ENCODE measurements at places on chromosomes 3 and 15.

GRCh38 chr3:115885621-115886020 is 262.3 kb downstream of the GAP43 start:
- no peak for DNase-seq

DNA sequence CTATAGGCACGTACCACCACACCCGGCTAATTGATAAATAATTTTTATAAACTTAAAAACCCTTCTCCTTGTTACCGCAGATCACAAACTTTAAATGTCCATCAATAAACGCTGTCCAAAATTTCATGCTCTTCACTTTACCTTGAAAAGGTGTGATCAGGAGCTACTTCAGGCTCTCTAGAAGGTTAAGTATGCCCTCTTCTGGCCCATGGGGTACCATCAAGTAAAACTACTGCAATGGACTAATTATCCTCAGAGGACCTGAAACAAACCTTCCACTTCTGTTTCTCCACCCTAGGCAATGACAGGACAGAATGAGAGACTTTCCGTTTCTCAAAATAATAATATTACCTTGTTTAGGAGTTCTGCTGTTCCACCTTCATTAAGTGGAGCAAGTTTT is 9.2 kb downstream of the LZTFL1 start:
- no peak for DNase-seq

- DNase-seq: no peak
Measured at GRCh38 chr3:139670196-139670595, 7.6 kb downstream of the NMNAT3 start.

- no peak for DNase-seq
Measured at GRCh38 chr15:68518046-68518445, 60.7 kb upstream of the CORO2B start.

DNA sequence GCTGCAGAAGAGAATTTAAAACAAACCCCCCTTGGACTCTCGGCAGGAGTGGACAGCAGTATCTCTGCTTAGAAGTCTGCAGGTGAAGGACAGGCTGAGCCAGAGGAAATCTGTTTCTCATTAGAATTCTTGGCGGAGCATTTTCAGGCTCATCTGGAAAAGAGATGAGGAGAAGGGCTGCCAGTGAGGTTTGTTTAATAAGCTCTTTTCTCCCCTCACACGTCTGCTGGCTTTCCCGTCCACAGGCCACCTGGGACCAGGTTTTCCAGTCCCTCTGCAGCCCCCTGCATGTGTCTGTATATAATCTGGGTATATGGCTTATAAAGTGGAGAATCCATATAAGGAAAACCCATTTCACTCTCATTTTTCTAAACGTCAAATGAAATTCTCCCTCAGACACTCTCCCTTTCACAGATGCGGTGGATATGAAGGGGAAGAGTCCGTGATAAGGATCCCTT is 155.4 kb upstream of the TPM1 start:
- DNase-seq: no peak

DNA sequence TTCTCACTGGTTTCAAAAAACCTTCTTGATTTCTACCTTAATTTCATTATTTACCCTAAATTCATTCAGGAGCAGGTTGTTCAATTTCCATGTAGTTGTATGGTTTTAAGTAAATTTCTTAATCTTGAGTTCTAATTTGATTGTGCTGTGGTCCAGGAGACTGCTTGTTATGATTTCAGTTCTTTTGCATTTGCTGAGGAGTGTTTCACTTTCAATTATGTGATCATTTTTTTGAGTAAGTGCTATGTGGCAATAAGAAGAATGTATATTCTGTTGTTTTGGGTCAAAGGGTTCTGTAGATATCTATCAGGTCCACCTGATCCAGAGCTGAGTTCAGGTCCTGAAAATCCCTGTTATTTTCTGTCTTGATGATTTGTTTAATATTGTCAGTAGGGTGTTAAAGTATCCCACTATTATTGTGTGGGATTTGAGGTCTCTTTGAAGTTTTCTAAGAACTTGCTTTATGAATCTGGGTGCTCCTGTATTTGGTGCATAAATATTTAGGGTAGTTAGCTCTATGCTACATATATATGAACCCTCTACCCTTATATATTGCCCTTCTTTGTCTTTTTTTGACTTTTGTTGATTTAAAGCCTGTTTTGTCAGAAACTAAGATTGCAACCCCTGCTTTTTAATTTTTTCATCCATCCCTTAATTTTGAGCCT is 158.4 kb upstream of the TPRG1 start:
- DNase-seq: no peak

GRCh38 chr3:177789500-177789899 is 592.2 kb upstream of the TBL1XR1 start:
- no peak for DNase-seq

- DNase-seq: no peak
Measured at GRCh38 chr3:123663977-123664376, 79.1 kb upstream of the HACD2 start.

DNA sequence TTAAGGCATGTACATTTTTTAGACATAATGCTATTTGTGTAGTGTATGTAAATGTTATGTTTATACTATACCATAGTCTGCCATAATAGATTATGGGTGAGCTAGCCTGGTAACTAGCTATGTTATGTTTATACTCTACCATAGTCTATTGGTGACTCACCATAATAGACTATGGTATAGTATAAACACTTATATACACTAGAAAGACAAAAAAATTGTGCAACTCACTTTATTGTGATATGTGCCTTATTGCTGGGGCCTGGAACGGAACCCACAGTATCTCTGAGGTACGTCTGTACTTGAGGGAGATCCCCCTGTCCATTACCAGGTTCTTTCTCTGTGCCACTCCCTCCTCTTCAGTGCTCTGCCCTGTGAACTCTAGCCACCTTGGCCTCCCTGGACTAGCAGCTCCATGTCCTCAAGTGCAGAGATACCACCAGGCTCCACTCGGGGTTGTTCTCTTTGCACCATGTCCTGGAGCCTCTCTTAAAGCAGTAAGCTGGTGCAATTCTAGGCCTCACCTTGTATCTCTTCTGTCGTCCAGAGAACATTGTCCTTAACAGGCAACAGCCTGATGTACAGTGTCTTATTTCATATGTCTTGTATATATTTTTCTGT is 60.8 kb upstream of the PXYLP1 start:
- no peak for DNase-seq

DNA sequence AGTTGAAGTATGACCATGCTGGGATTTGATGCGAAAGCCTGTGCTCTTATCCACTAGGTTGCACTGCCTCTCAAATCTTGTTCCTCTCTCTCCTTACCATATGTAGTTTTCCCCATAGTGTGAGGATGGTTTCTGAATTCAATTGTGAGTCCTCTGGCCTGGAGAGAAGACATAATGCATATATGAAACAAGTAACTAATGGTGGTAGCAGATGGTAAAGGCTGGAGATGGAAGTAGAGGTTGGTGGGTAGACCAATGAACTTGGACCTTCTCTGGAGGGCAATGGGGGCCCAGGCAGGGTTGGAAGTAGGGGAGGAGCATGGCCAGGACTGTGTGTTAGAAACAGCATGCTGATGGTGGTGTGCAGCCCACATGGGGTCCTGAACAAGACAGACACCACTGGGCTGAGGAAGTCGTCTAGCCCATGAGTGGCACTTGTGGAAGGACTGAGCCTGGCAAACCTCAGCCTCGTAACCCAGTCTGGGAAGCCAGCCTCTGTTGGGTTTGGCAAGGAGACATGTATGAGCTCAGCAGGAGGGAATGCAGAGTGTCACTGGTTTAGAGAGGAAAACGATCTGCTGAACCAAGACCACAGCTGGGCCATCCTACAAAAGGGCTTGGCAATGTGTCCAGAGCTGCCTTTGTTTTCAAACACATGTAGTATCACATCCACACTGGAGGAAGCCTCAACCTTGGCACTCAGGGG is 18.5 kb upstream of the LMCD1 start:
- no peak for DNase-seq

DNA sequence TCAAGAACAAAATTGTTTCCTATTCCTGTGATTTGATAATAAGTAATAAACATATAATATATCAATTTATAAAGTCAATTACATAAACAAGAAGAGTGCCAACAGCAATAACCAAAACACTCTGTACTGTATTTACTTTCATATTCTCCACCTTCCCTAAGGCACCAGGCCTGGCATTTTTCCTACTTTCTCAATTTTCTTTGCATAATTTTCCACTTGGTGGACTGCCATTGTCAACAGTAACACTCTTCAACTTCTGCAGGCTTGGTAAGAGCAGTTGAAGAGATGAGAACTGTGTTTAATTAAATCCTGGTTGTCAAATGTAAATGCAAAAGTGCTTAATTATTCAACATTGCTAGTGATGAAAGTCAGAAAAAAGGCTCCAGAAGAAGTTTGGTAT is 229.8 kb upstream of the PLSCR5 start:
- no peak for DNase-seq

DNA sequence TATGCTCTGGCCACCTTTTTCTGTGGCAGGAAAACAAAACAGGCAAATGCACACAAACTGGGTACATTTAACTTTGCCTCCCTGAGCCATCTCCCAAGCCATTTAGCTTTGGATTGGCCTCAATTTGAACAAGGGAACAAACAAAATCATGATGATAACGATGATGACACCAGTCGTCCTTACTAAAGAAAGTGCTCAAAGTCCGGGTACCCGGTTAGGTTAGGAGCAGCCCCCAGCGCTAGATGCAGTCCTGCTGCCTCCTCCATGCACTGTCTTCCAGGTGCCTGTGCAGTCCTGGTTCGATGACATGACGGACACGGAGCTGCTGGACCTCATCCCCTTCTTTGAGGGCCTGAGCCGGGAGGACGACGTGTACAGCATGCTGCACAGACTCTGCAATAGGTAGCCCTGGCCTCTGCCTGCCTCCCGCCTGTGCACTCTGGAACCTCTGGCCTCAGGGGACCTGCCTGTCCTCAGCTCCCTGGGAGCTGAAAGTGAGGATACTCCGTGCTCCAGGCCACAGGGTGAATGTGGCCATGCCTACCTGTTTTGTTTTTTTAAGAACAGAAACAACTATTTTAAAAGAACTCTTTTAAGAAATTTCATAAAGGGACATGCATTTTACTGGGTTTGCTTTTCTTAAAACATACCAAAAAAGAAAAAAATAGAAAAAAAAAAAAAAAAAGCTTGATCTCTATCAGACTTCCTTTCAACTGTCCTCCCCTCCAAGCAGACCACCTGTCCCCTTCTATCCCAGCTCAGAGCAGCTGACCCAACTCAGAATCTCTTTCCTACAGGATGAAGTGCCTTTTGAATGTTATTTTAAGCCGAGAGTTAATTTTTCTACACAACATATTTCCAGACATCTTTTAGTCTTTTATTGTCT is 9.9 kb upstream of the VILL start:
- no peak for DNase-seq

- no peak for DNase-seq
Measured at GRCh38 chr3:121567649-121568048, at the start of gene ARGFX. Gene ARGFX (plus strand): TSS chr3:121567949. CDS start chr3:121570714, 2,765 bp downstream.

DNA sequence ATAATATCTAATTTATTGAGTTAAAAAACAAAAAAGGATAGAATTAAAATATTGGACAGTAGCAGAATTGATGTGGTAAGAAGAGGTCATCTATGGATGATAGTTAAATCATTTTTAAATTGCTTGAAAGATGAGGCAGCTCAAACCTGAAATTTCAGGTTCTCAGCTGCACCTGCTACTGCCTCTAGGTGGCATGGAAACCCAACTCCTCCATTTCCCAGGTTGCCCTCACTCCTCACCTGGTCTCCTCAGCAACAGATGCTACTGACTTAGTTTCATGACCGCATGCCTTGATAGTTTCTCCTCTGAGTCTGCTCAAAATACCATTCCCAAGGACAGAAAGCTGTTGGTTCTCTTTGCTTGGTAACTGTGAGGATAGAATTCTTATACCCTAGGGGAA is 148.1 kb downstream of the ABHD5 start:
- DNase-seq: no peak

DNA sequence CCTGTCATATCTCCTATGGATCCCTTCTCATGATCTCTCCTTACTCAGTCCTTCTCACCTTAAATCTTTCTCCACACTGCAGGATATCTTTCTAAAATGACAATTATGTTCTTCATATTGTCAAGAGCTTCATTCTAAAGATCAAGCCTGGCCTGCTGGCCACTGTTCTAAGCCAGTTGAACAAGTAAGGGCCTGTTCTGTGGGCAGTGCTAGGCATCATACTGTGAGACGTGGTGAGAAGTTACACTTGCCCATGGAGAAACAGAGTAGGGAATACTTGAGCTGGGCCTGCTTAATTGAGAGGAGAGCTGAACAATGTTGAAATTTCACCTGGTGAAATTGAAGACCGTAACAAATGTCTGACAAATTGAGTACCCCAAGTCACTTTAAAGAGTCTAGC is 184.1 kb upstream of the RASGRP1 start:
- DNase-seq: no peak

DNA sequence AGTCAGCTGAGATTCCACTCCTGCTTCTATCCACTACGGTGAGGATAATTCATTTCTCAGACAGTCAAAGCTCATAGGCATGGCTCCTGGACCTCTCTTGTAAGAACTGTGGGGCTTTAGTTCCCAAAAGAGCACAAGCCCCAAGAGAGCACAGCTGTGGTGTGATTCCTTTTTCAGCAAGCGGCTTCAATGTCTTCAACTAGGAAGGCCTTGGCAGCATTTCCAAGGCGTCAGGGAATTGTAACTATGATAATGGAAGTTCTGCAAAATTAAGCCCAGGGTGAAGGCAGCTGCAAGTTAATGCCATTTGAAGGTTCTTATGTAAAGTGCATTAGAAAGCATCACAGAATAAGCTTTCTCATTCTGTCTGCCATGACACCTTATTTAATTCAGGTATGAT is 657.1 kb downstream of the GRM7 start:
- no peak for DNase-seq

- no peak for DNase-seq
Measured at GRCh38 chr3:31495971-31496665, 36.6 kb upstream of the STT3B start.

DNA sequence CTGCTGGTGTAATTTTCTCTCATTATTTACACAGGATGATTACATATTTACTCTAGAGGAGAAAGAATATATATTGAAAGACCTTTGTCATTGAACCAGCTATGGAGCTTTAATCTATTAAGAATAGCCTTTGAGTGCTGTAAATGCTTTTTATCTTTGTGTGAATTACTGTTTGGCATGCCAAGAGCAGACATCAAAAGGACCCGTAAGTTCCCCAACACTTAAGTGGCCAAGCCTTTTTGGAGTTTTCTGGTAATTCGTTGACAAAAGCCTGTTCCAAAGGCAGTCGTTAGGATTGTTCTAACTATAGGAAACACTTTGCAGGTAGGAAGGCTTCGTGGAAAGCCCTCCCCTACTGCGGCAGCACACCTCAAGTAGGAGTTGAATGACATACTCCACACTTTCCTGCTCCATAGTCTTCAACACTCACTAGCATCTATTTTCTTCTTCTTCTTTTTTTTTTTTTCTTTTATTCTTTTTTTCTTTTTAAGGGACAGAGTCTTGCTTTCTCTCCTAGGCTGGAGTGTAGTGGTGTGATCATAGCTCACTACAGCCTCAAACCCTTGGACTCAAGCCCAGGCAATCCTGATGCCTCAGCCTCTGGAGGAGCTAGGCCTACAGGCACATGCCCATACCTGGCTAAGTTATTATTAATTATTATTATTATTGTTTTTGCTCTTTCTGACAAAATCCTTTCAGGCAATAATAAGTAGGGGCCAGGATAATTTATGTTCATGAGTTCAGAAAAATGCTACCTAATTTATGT is 98.6 kb downstream of the SUCNR1 start:
- no peak for DNase-seq

Measured in activated T-helper 2 cell treated with anti-CD3 and anti-CD28 coated beads, Interferon-gamma antibody, Interleukin-2, Interleukin-4, amounts not matched to agents 10 μg/mL and 5 μg/mL and 100 μg/mL, durations not matched to agents 14 hours and 24 hours and 36 hours (primary cell).